Activated CD8-positive, alpha-beta memory T cell treated with anti-CD3 and anti-CD28 coated beads, Interleukin-2, amount 50 U/mL, for 48 hours (primary cell): ENCODE measurements at places on chromosomes 13 and 19.

GRCh38 chr19:37078717-37079032, 442 bp downstream of the ZNF420 start:
- no peak for DNase-seq

DNA sequence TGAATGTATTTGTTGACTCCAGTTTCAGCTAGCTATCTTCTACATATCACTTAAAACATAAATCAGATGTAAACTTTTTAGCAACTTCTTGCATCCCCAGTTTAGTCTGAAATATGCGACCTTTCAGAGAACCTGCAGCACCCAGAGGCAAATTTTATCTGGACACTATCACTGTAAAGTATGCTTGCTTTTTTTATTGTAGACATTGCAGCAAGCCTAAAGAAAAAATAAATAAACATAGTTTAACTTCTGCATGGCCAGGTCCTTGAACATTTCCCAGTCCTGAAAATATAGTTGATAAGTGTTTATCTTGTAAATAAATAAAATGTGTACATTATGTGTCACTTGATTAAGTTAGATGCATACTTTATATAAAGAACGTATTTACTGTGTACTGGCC, 1829.4 kb downstream of the PCDH9 start:
- DNase-seq, result no peak

- DNase-seq, result no peak
Observed at GRCh38 chr13:20501120-20501519, 24.5 kb downstream of the CRYL1 start.

- no peak for DNase-seq
Observed at GRCh38 chr13:112248862-112249592, 127.1 kb upstream of the SPACA7 start.

- no peak for DNase-seq
Observed at GRCh38 chr19:10761443-10762250, 43.8 kb downstream of the DNM2 start.

GRCh38 chr13:47237571-47237970, 340.7 kb upstream of the HTR2A start:
- DNase-seq, result no peak

DNA sequence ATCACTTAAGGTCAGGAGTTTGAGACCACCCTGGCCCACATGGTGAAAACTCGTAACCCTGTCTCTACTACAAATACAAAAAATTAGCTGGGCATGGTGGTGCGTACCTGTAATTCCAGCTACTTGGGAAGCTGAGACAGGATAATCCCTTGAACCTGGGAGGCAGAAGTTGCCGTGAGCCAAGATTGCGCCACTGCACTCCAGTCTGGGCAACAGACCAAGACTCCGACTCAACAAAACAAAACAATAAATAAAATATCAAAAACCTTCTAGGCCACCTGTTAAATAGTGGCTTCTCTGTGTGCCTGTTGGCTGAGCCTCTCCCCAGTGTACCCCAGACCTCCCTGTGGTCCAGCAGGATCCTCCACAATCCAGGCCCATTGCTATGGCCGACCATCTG, 3.3 kb upstream of the PSMD8 start:
- DNase-seq, result no peak

GRCh38 chr13:79011179-79011578, 352.2 kb upstream of the OBI1 start:
- no peak for DNase-seq

DNA sequence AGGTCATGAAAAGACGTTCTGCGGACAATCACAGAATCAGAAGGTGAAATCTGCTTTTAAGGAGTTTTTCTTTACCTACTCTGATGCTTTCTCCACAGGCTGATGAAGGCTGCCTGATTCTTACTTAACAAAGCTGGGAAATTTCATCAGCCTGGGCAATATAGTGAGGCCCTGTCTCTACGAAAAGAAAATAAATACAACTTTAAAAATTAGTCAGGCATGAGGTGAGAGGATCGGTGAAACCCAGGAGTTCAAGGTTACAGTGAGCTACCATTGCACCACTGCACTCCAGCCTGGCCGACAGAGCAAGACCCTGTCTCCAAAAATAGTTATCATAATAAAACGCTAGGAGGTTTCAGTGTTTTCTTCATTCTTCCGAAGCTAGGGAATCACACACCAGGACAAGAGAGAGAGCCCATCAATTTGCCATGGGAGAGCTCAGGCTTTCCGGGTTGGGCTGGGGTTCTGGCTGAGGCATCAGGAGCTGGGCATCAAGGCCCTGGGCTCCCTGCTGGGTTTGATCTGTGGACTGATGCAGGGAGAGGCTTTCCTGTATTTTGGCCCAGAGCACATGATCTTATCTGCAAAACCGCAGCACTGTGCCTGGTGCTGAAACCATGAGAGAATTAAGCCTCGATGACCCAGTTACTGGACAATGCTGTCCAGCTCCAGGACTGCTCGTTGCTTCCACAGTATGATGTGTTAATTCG, 25.1 kb upstream of the CEBPG start:
- DNase-seq, result no peak

- DNase-seq, result no peak
Observed at GRCh38 chr13:112097770-112098169, 30.8 kb downstream of the SOX1 start.

- DNase-seq, result no peak
Observed at GRCh38 chr13:44171861-44172260, 201.8 kb upstream of the SERP2 start.

DNA sequence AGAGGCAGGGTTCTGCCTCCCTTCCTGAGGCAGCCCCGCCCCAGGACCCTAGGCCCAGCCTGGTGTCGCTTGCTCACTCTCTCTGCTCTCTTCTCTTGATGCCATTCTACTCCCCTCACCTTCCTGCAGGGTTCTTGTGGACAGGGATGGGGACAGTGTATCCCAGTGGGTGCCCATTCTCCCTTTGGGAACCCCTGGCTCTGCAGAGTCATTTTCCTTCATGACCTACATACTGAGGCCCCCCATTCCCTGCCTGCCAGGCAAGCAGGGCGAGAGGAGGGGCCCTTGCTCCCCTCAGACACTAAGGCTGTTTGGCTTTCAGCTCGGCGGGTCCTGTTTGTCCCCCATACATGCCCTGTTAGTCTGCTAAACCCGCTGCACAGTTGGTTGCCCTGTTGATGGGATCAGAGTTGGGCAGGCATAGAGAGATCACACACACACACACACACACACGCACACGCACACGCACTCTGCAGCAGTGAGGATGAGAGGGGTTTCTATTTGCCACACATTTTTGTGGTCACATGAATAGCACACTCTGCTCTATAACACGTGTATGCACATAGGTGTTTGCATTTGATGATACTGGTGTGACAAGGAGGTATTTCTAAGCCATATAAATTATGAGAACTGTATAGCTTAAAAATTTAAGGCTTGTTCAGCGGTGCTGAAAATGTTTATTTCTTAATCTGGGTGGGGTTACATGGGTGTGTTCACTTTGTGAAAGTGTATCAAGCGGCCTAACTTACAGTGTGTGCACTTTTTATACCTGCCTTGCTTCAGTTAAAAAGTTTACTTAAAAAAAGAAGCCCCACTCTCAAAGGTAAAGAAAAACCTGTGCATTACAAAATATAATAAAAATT, 20.3 kb downstream of the NFIX start:
- no peak for DNase-seq

DNA sequence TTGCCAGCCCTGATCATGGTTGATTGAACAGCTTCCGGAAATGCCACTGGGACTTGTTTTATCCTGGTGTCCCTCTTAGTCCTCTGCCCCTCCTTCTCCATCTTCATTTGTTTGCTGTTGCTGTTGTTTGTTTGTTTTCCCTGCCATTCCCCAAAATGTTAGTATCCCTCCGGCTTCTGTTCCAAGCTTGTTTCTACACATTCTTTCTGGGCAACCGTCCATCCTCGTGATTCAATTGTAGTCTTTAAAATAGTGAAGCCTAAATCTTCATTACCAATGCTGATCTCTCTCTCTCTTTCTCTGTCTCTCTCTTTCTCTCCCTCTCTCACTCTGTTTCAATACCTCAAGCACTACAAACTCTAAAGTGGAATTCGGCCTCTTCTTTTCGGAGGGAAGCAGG, 649.3 kb upstream of the ARGLU1 start:
- DNase-seq, result no peak

GRCh38 chr19:44260695-44261446, 1.2 kb downstream of the ZNF233 start:
- DNase-seq, result no peak

- DNase-seq, result no peak
Observed at GRCh38 chr13:92354583-92354982, 872.0 kb upstream of the GPC6 start.

GRCh38 chr13:76693086-76693485, 193.1 kb downstream of the KCTD12 start:
- no peak for DNase-seq

DNA sequence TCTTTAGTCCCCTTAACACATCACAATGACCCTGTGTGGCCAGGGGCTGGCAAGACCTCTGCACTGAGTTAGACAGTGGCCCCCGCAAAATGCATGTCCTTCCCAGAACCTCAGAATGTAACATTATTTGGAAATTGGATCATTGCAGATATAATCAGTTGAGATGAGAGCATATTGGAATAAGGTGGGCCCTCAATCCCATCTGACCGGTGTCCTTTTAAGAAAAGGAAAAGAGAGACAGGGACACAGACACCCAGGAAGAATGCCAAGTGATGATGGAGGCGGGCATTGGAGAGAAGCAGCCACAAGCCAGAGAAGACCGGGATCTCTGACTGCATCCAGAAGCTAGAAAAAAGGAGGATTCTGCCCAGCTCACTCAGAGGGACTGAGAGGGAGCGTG, 1.8 kb downstream of the FAM187B start:
- DNase-seq, result peak; percentile 15

GRCh38 chr19:3577723-3578344, 5.1 kb downstream of the HMG20B start:
- no peak for DNase-seq

DNA sequence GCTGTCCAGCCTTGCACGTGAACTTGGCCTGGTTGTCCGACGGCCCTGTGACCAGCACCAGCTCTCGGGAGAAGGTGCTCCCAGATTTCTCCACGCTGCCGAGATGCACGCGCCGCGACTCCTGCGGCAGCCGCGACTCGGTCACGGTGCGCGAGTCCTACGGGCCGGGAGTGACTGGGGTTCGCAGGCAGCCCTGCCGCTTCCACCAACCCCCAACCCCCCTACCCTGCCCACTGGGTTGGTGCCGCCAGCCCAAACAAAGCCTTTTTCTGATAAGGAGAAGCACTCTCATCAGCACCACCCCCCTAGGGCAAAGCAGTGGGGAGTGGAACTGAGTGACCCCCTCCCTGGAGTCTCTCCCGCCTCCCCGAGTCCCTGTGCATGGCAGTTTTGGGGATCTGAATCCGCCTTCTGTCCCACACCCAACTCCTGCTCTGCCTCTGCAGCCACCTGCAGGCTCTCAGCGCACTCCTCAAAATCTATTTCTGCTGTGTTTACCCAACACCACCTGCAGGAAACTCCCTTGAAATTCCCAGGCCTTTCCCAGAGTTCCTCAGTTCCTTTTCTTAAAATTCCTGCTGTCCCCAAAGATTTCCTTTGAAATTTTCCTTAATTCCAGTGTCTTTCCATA, 6.2 kb downstream of the NPHS1 start:
- no peak for DNase-seq

- no peak for DNase-seq
Observed at GRCh38 chr13:72050251-72050650, 183.2 kb upstream of the DACH1 start.
